Astrocyte (in vitro differentiated cells and primary cell): ENCODE measurements at places on chromosomes 4 and X.

DNA sequence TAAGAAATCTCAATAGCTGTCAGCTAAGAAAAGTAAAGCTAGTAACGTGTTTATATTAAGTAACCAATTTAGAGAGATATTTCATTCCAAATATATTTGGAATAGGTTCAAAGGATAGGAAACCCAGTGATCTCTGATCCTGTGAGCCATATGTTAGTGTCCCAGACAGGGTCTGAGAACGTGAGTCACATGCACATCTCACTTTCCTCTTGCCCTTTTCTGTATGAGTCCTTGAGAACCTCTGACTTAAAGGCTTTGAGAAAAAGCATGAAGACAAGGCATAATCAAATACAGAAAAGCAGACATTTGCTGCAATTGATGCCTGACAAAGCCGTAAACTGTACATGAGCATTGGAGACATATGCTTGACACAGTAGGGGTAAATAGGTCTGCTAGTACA lies 655.1 kb upstream of the ADGRL3 start:
- DNase-seq, result no peak

GRCh38 chr4:39390603-39391002 lies 16.1 kb upstream of the KLB start:
- no peak for DNase-seq

DNA sequence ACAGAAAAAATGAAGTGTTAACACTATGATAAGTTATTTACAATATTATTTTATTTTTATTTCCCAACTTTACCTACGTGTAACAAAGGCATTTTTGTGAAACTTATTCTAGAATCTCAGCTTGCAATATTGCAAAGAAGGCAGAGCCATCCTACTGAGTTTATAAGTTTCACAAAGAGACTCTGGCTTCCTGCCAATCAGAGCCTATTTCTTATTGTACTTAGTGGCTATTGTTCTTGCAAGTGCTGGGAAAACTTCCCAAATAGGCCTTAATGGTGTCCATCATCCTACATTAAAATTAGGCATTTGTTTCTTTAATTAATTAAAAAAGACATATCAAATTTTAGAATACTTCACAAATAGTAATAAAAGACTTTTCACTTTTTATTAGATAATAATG lies 233.2 kb downstream of the EPHA5 start:
- no peak for DNase-seq

DNA sequence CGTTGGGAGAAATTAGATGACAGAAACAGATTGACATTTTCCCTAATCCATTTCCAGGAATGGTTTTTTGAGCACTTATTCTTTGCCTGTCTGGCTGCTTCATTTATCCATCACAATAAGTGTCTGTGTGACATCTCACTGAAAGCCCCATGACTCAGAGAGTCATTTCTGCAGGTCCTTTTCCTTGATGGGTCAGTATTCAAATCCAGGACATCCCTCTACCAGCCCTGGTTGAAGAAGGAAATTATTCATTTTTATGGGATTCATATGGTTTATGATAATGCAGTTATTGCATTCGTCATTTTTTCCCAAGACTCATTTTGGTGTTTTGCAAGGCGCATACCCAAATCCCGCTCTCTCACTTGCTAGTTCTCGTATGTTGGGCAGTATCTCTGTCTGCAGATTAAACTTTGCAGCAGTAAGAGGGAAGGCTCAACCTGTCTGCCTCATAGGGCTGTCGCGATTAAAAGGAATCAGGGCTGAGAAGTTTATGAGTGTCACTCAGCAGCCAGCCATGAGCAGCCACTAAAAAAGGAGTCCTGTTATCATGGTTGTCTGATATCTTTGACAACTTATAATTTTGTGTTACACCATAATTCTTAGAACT lies 44.0 kb downstream of the GYG2 start:
- no peak for DNase-seq

- DNase-seq, result no peak
These were observed 90.3 kb downstream of the CXXC4 start for GRCh38 chr4:104404361-104404760.

GRCh38 chr4:82697561-82697960 lies 101.0 kb downstream of the SCD5 start:
- DNase-seq, result no peak

- DNase-seq, result no peak
These were observed 26.5 kb downstream of the ADH5 start for GRCh38 chr4:99062120-99062519.

DNA sequence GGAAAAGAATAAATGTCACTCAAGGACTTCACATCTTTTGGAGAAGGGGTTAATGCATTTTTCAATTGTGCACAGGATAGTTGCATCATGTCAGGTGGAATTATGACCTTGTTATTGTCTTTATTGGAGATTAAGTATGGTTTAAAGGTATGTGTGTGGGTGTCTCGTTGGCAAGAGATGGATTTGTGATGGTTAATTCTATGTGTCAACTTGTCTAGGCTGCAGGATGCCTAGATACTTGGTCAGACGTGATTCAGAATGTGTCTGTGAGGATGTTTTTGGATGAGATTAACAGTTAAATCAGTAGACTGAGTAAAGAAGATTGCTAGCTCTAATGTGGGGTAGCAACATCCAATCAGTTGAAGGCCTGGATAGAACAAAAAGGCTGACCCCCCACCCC lies 42.2 kb upstream of the HSD17B10 start:
- DNase-seq, result peak; percentile 84

- DNase-seq, result no peak
These were observed 3.0 kb downstream of the RASSF6 start for GRCh38 chr4:73617256-73617655.

DNA sequence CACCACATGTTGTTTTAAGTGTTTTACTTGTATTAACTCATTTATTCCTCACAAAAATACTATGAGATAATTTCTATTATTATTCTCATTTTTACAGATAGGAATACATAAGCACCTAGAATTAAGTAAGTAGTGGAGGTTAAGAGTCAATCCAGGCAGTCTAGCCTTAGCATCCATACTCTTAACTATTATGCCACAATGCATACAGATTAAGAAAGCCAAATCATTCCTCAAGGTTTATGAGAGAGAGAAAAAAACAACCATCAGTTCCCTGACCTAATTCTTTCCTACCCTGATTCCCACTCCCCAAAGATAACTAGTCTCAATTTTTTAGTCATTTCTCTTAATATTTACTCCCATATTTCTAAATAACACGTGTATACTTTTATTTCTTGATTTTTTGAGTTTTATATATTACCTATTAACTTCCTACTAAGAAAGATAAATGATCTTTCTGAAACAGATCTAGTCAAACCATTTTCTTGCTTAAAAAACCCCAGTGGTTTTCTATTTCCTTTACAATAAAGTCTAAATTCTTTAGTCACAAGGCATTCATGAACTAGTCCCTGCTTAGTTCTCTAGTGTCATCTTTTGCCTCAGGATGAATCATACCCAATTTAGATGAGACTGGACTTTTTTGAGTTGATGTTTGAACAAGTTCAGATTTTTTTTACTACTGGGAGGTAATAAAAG lies 16.0 kb downstream of the UBA6 start:
- DNase-seq, result peak; percentile 4
